ENCODE measurements at places on chromosomes 16 and 17.

DNA sequence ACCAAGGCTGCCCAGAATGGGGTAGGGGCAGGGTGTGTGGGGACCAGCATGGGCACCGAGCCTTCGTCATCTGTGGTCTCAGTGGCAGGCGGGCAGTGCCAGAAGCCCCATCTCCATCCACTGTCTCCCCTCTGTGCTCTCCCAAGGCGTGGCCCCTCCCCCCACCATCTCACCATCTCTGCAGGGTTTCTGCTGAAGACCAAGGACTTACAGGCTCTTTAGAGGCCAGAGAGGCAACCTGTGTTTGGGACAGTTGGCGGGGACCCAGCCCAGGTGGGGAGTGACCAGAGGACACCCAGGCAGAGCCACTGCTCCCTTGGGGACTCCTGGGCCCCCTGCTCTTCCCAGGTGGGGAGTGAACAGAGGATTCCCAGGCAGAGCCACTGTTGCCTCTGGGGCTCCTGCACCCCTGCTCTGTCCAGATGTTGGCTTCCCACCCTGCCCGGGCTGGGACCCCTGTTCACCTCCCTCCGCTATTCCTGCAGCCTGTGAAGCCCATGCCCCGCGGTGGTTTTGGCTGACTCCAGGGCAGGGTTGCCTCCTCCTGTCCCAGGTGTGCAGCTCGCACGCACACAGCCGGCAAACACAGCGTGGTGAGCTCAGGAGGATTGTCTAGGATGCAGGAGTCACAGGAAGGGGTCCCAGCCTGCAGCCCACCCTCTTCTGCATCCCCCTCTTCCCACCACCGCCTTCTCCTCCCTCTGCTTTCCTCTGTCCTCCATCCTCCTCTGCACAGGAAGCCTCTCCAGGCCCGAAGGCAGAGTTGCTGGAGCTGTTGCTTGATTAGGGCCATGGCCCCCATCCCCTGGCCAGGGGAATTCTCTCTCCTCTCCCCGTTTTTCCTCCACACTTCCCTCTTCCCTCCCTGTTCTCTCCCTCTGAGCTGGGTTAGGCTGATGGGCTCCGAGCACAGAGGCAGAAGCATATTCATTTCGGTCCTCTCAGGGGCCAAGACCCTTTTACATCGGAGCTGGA lies 45.0 kb downstream of the SLC7A5 start:
- DNase-seq = no peak

GRCh38 chr17:31480067-31480466 lies 88.6 kb downstream of the RAB11FIP4 start:
- no peak for DNase-seq

DNA sequence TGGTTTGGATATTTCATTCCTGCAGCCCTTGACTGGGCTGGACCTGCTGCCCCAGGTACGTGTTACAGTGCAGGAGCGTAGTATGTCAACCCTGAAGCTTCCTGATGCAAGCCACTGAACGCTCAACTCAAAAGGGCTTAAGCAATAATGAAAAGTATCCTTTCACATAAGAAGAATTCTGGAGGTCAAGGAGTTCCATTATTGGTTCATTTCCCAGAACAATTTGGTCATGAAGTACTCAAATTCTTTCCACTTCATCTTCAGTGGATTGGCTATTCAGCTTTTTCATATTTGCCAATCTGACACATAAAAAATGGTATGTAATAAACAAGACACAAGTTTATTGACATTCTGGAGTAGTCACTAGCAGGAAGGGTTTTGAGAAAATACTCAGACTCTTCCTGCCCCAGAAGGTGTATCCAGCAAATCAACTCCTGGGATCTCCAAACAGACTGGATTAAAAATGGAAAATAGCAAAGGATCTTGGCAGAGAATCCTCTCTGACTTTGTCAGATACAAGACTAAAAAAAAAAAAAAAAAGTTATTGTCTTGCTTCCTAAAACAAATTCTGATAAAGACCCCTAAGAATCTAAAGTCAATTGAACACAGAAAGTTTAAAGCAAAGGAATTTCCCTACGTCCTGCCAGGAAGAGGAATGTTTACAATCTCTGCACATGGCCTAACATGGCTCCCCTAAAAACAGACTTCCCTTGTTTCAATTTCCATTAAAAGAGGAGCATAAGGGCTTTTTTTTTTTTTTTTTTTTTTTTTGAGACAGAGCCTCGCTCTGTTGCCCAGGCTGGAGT lies 37.5 kb upstream of the WSB1 start:
- no peak for DNase-seq

DNA sequence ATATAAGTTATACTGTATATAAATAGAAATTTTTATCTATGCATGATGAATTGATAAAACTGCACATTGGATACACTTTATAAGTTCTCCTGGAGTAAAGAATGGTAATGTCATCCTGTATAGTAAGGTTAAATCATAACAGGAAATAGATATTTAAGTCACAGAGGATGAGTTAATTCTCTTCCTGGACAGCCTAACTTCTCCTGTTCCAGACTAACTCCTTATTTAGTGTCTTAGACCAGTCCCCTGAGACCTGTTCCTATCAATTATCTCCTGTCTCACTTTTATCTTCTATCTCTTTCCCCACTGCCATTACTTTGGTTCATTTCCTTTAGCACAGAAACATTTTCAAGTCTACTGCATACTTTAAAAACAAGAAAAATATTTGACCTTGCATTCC lies 46.5 kb downstream of the SSH2 start:
- no peak for DNase-seq

DNA sequence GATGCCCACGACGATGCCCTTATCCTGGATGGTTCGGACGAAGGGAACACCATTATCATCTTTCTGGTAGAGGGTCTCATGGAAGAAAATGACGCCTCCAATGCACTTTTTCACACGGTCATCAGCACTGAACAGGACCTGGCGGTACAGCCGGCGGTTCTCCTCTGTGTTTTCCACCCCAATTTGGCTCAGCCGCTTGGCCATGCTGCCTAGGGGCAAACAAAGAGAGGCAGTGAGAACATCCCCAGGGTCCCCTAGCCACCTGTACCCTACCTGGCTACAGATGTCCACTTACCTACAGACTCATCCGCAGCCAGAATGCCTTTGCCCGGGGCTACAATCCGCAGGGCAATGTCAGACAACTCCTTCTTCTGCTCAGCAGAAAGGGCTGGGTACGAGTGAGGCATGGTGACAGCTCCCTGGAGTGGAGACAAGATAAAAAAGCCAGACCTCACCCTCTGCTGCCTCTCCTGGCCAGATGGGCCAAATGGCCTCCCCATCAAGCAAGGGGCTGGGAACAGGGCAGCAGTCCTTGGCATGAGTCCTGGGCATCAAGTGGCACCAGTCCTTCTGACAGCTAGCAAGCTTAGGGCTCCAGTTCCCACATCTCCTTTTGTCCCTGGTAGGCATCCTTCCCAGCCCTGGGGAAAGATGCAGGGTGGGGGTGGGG lies 1.4 kb downstream of the ALDOC start:
- no peak for DNase-seq

DNA sequence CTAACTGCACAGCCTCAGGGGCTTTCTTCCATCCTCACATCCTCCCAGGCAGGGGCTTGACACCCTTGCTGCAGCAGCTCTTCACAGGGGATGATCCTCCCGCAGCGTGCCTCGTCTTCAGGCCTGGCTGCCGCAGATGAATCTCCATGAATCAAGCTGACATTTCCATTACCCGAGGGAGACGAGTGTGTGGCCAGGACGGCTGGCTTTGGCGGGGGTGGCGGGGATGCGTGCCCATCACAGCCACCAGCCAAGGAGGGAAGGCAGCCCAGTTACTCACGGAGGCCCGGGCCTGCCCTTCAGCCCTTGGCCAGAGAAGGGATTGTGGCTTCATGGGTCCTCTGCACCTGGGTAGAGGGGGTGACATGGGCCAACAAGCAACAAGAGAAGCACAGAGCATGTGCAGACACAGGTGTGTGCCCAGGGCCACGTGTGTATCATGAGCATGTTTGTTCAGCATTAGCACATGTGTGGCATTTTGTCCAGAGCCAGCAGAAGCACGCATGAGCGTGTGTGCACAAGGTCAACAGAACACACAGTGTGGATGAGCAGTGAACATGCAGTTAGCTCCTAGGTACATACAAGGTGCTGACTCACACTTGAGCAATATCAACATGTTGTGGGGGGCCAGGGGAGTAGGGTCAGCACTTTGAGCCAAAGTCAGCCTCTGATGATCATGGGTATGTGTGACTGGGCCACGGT lies 236.4 kb downstream of the KATNIP start:
- no peak for DNase-seq

GRCh38 chr17:54789101-54789880 lies 111.4 kb upstream of the TOM1L1 start:
- no peak for DNase-seq

- DNase-seq = no peak
These were observed 13.8 kb upstream of the ZNF469 start for GRCh38 chr16:88368994-88369393.

DNA sequence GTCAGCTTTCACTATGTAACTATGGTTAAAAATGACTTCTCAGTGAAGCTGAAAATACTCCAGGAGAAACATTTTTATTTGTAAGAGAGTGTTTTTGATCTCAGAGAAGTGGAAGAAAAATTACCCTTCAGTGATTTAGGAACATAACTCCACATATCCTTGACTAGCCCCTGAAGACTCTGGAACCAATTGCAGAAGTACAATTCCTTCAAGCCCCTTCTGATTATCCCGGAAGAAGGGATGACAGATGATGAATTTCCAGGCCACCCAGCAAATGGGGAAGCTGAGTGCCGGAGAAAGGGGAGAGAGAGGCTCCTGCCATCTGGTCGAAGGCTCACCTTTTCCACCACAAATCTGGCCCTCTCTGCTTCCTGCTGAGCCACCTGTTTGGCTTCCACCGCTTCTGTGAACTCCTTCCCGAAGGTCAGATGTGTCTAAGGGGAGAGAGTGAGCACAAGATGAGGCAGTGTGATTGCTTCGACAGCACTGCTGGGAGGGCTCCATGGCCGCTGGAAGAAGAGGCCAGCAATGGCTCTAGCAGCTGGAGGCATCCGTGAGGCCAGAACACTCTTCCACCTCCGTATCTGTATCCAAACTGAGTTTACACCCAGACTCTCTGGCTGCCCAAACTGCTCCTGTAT lies 8.1 kb downstream of the PHB1 start:
- no peak for DNase-seq

- DNase-seq = no peak
These were observed 149.3 kb downstream of the SOCS1 start for GRCh38 chr16:11106726-11107125.

DNA sequence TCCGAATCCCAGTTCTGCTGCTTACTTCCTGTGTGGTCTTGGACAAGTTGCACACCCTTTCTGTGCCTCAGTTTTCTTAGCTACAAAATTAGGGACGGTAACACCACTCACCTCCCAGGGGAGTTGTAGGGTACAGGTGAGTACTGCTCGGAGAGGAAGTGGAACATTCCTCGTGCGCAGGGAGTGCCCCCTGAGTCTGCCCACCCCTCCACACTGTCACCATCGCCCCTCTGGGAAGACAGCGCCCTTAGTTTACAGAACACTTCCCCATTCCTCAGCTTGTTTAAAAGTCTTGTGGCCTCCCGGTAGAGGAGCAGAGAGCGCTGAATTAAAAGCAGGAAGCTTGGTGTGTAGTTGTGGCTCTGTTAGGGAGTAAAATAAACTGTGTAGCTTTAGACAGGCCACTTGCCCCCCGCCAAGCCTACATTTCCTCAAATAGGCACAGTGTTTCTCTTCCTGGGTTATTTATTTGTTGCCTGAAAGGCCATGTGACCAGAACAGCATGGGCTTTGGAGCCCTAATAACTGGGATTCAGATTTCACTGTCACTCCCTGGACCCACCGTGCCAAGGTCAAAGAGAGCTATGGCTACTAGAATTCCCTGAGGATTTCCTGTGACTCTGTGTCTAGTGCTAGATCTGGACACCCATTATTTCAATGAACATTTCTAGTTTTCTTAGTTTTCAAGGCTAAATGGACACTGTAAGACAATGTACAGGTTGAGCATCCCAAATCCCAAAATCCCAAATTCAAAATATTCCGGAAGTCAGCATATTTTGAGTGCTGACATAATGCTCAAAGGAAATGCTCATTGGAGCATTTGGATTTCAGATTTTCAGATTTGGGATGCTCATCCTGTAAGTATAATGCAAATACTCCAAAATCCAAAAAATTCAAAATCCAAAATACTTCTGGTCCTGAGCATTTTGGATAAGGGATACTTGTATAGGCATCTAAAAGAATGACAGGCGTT lies 372.5 kb downstream of the SNX29 start:
- DNase-seq = peak; percentile 34

- DNase-seq = no peak
These were observed 167.7 kb downstream of the XYLT1 start for GRCh38 chr16:17303101-17303500.

GRCh38 chr17:41511116-41511515 lies 5.7 kb upstream of the KRT13 start:
- peak; percentile 18 for DNase-seq

GRCh38 chr16:29686740-29687332 lies 7.9 kb downstream of the QPRT start:
- no peak for DNase-seq

DNA sequence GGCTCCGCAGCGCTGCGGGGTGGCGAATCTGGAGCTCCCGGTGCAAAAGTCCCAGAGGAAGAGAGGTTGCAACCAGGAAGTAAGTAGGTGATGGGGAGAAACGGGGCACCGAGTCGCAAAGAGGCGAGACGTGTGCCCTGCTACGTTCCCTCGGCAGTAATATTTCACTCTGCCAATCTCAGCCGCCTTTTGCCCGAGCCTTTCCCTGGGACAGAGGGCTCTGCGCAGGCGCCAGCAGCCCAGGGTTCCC lies at the start of gene NR1D1:
NR1D1 (minus strand) TSS at position 171 of the 250 bp plus-strand sequence. CDS start 495 bp downstream, outside the sequence.
- no peak for DNase-seq

GRCh38 chr17:2054512-2055291 lies at the start of gene HIC1:
HIC1 (plus strand) TSS chr17:2055103; CDS start chr17:2056691, 1,588 bp downstream.
- peak; percentile 9 for DNase-seq

GRCh38 chr16:89364606-89365005 lies 125.8 kb downstream of the ANKRD11 start:
- DNase-seq = no peak

- peak; percentile 63 for DNase-seq
These were observed 30.7 kb downstream of the CDRT4 start for GRCh38 chr17:15436473-15437302.

DNA sequence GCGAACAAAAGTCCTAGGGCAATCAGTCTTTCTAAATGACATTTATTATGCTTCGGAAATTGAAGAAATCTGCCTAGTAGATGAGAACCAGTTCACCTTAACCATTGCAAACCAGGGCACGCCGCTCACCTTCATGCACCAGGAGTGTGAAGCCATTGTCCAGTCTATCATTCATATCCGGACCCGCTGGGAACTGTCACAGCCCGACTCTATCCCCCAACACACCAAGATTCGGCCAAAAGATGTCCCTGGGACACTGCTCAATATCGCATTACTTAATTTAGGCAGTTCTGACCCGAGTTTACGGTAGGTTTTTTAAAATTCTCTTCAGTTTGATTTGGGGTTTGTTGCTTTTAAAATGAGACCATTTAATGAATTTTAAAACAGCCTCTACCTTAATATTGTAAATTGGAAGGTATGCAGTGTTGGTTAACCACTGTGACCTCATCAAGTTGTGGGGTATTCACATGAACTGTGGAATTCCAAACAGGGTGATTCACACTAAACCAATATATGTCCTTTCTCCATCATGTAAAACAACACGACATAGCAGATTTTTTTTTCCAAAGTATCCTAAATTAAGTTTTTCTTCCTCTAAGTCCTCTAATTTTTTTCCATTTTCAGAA lies 6.2 kb upstream of the EVI2A start:
- DNase-seq = no peak
